Hippocampal formation (tissue), 2 donors: ENCODE measurements at places on chromosomes 5 and 9.

DNA sequence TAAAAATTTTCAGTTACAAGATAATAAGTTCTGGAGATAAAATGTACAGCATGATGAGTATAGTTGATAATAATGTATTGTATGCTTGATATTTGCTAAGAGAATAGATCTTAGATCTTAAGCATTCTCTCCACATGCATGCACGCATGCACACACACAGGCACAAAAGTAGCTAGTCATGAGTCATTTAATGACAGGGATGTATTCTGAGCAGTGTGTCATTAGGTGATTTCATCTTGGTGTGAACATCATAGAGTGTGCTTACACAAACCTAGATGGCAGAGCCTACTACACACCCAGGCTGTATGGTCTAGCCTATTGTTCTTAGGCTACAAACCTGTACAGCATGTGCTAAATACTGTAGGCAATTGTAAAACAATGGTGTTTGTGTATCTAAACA, 124.2 kb downstream of the PTTG1 start:
- DNase-seq: no peak

DNA sequence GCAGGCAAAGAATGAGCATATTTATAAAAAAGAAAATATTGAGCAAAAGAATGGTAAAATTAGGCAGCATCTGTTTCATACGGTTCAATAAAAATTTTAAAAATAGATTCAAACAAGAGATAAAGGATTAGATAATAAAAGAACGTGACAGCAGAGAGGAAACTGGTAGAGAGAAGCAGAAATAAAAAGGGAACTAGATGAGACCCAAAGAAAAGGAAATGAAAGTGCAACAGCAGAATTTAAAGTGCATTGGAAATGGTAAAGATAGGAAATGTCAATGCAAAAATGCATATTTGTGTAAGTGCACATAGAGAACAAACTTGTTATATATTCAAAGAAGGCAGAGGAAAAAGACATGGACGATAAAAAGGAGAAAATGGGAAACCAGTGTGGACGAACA, 70.2 kb downstream of the SUSD1 start:
- no peak for DNase-seq

GRCh38 chr5:16826379-16827125, 109.5 kb downstream of the MYO10 start:
- peak; percentile 6 for DNase-seq

GRCh38 chr9:114158482-114159130, 3.3 kb downstream of the COL27A1 start:
- no peak for DNase-seq

GRCh38 chr5:8320244-8320643, 451.3 kb downstream of the MTRR start:
- no peak for DNase-seq

- DNase-seq: no peak
Observed at GRCh38 chr5:112656451-112656850, 81.2 kb upstream of the APC start.

GRCh38 chr5:114296191-114296590, 65.7 kb upstream of the KCNN2 start:
- no peak for DNase-seq

DNA sequence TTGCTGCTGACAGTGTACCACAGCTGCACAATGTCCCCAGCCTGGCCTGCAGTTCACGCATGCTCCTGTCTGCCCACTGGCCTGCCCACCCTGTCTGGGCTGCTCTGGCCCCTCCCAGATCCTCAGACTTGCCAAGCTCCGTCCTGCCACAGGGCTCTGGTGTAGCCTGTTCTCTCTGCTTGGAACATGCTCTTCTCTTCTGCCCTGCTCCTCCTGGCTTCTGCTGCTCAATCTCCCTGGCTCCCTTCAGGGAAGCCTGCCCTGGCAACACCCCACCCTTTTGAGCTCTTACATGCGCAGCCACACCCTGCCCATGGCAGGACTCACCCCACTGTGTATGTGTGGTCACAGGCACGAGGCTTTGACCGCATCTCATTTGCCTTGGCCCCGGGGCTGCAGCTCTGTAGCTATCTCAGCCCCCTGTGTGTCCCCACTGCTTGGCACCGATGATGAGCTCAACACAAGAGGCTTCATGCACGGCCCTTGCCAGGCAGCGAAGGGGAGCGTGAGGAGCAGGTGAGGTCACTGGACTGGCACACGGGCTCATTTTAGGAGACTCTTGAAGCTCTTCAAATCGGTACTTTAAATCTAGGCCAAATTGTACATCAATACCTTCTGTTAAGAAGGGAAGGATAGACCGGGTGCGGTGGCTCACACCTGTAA, 20.4 kb upstream of the BRD3 start:
- DNase-seq: no peak

- no peak for DNase-seq
Observed at GRCh38 chr9:104895572-104895971, 32.4 kb downstream of the ABCA1 start.

DNA sequence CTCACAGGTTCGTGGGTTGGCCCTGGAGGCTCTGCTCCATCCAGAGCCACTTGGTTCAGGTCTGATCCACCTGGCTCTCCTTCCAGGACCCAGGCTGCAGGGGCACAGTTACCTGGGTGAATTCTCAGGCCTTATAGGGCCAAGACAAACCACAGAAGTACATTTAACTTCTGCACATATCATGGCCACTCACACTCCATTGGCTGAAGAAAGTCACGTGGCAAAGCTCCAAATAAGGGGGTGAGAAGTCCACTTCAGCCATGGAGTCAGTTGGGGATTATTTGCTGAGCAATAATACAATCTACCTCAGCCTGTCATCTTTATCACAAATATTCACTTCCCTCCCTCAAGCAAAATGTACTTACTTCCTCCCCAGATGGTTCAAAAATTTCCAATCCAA, 83.6 kb downstream of the MACROH2A1 start:
- DNase-seq: no peak

GRCh38 chr5:31106691-31107090, 86.8 kb upstream of the CDH6 start:
- no peak for DNase-seq

DNA sequence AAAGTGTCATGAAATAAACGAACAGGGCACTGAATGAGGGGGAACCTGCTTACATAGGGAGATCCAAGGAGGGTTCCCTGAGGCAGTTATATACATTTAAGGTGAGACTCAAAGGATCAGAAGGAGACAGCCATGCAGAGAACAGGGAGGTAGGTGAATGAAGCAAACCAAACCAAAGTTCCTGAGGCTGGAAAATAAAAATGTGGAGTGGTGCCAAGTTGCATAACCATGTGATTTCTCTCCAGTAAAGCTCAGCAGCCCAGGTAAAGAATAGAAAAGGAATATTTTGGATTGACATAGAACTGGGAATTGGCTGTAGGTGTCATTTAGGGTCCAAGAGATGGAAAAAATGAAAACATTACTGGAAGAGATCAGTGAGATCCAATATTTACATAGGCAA, 110.7 kb downstream of the CAAP1 start:
- DNase-seq: no peak

DNA sequence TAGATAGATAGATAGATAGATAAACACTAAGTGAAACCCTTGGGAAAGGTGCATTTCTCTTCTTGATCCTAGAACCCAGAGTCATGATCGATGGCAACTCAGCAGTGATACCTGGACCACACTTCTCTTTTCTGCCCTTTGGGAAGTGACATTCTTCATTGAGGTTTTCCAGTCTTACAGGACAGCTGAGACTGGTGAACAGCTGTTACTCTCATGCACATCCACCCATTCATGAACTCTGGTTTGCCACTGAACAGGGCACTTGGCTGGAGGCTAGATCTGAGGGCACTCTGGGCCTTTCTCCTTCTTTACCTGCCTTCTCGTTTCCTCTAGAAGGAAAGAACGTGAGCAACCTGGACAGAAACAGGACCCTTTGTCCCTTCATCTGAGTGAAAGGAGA, 164.5 kb downstream of the DRD1 start:
- DNase-seq: no peak

GRCh38 chr5:75310212-75310611, 26.8 kb upstream of the HMGCR start:
- no peak for DNase-seq

DNA sequence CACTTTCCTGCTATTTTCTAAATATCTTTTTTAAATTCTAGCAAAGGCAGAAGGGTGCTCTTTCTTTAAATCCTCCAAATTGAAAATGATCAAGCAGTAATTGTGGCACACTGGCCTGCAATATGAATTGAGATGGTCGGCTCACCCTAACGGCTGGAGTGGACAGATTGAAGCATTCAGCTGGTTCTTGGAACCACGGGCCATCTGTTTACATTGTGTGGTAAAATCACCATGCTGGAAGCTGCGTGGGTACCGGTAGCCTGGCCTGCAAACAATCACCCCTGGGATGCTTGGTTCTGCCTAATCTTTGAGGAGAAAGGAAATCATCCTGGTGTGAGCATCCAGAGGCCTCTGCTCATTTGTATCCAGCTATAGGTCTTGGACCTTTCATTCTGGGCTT, 289.3 kb downstream of the ZNF608 start:
- DNase-seq: no peak

GRCh38 chr5:115733607-115734006, 82.9 kb downstream of the CDO1 start:
- DNase-seq: no peak

- no peak for DNase-seq
Observed at GRCh38 chr5:30838936-30839496, 354.5 kb upstream of the CDH6 start.

DNA sequence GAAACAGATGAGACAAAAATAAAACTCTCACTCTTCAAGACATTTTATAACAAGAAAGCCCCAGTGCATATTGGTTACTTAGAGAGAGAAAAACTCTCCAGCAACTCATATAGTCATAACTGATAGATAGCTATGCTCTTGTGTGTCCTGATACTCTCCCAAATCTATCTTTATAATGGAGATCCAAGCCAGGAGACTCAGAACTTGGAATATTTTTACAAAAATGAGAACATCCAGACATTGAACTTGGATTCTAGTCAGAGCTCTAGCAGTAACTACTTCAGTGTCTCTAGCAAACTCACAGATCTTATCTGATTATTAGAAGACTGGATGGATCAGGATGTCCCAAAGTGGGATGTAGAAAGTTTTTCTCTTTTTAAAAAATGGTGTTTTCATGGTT, 412.7 kb upstream of the BRINP1 start:
- no peak for DNase-seq

DNA sequence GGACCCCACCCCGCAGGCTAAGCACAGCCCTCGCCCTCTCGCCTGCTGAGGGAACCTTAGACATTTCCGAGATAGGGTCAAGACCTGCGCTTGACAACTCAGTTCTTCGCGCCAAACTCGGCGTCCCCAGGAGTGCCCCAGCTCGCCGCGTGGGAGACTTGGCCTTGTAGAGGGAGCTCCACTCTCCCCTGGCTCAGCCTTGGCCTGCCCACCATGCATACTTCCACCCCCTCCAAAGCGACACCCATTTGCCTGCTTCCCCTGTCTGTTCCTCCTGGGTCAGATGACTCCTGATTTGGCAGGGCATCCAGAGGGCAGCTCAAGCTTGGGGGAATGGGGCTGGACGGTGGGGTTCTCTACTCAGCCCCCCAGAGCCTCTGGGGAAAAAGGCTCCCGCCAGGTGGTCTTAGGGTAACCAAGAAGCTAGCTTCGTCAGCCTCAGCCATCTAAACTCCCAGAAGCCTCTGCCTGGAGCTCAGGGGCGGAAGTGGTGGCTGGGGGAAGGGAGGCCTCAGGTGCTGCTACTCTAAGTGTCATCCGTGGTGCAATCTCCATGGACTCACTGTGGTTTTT, 560 bp downstream of the DOCK2 start:
- no peak for DNase-seq

DNA sequence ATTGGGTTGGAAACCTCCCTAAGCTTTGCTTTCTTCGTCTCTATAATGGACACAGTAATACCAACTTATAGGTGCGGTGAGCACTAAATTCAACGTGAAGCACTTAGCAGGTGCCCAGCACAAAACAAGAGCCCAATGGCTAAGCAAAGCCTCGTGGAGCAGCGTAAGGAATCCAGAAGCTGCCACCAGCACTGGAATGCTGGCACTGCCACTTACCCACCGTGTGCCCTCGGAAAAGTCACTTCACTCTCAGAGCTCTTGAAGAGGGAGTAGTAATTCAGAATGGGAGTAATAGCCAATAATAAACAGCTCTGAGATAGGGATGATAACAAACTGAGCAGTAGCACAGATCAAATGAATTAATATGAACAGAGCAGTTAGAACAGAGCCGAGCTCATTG, 16.4 kb downstream of the DAP start:
- no peak for DNase-seq

DNA sequence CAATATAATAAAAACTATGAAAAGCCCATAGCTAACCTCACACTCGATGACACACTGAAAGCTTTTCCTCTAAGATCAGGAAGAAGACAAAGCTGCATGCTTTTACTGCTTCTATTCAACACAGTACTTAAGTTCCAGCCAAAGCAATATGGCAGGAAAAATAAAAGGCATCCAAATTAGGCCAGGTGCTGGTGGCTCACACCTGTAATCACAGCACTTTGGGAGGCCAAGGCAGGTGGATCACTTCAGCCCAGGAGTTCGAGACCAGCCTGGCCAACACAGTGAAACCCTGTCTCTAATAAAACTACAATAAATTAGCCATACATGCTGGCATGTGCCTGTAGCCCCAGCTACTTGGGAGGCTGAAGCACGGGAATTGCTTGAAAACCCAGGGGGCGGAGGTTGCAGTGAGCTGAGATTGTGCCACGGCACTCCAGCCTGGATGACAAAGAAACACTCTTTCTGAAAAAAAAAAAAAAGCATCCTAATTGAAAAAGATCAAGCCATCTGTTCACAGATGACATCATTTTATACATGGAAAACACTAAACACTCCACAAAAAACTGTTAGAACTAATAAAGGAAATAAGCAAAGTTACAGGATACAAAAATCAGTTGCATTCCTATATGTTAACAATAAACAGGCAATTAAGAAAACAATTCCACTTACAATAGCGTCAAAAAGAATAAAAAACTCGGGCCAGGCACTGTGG, 17.9 kb downstream of the ZFR start:
- DNase-seq: no peak

- DNase-seq: no peak
Observed at GRCh38 chr5:1167361-1167727, 34.1 kb upstream of the SLC6A19 start.

DNA sequence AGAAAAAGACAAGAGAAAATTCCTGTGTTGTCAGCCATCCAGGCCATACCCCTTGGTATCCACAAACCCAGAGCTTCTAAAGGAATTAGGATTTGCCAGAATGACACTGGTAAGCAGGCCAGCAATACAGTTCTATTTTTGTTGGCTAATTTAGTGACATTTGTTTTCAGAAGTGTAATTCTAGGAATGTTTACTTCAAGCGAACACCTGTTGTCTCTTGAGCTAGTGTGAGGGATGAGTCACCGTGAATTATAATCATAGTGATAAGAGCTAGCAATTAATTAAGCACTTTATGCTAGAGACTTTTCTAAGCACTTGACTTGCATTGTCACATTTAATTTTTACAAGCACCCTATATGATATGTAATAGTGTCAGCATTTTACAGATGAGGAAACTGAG, 99.2 kb downstream of the PRKACG start:
- no peak for DNase-seq

- DNase-seq: no peak
Observed at GRCh38 chr5:168531987-168532864, 3.1 kb downstream of the FBLL1 start.

- no peak for DNase-seq
Observed at GRCh38 chr9:132008184-132008803, 71.4 kb downstream of the MED27 start.

GRCh38 chr9:116450378-116451139, 236.5 kb upstream of the TRIM32 start:
- no peak for DNase-seq

GRCh38 chr9:81855538-81855937, 72.7 kb upstream of the SPATA31D4 start:
- no peak for DNase-seq

GRCh38 chr9:23123048-23123632, 676.5 kb downstream of the DMRTA1 start:
- no peak for DNase-seq

- no peak for DNase-seq
Observed at GRCh38 chr9:3398232-3398648, 127.6 kb downstream of the RFX3 start.
